ENCODE measurements at places on chromosomes 5 and 9.
A peak's percentile ranks its signal among the peaks of the same experiment; 100 is the strongest.

DNA sequence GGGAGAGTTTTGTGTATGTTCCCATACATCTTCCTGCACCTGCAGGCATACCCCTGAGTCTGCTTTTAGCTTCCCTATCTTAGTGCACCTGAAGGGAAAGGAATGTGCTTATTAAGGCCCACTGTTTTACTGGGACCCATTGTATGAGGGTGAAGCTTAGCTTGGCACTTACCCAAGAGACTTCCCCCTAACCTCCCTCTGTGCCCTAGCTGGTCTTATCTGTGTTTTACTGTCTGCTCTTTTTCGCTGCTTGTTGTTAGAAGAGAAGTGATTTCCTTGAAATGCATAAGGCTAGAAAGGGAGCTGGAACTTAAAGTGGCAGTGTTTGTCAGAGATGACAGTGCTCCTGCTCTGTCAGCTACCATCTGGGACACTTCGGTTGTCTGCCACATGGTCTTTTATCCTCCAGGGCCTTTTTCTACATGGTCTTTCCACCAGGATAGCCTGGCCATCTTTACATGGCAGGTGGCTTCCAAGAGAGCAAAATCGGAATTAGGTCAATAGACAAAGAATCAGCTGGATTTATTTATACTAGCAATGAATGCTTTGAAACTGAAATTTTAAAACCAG is 122.5 kb upstream of the SLC44A1 start:
- no peak for DNase-seq

DNA sequence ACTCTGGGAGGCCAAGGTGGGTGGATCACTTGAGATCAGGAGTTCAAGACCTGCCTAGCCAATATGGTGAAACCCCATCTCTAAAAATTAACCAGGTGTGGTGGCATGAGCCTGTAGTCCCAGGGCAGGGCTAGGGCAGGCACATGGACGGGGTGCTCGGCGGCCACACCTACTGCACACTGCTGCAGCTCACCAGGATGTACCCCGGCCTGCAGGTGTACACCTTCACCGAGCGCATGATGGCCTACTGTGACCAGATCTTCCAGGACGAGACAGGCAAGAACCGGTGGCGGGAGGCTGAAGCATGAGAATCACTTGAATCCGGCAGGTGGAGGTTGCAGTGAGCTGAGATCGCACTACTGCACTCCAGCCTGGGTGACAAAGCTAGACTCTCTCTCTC is 3.2 kb downstream of the ST6GALNAC4 start:
- DNase-seq: no peak

GRCh38 chr9:118891213-118891612 is 478.0 kb downstream of the BRINP1 start:
- DNase-seq: no peak

DNA sequence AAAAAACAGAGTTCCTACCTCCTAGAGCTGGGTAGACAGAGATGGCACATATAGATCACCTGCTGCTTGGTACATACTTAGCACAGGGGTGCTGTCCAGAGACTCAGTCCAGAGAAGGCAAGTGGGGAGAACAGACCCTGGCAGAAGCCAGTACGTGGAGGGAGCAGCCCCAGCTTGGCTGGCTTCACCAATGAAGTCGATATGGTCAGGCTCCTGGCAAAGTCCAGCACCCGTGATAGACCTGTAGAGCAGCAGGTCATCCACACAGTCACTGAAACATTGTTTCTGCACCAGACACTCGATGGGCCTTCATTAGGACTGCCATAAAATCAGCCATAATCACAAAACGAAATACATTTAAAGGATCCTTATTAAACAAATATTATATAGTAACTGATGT is 45.8 kb downstream of the WHRN start:
- DNase-seq: no peak

DNA sequence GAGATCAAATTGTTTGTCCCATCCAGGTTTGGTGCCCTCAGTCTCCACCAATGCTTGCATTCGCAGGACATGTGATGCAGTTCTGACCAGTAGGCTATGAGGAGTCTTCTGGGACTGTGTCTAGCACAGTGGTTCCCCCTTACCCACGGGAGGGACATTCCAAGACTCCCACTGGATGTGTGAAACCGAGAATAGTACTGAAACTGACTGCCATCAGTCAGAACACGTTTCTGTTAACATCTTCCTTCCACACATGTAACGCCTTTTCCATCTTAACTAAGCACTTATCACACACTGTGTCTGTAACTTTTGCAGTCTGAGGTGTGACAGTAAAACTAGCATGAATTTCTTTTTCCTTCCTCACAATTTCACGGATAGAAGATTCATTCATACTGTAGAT is 74.7 kb downstream of the PTTG1 start:
- no peak for DNase-seq

GRCh38 chr5:172114875-172115422 is 73.1 kb downstream of the STK10 start:
- DNase-seq: peak; percentile 62

DNA sequence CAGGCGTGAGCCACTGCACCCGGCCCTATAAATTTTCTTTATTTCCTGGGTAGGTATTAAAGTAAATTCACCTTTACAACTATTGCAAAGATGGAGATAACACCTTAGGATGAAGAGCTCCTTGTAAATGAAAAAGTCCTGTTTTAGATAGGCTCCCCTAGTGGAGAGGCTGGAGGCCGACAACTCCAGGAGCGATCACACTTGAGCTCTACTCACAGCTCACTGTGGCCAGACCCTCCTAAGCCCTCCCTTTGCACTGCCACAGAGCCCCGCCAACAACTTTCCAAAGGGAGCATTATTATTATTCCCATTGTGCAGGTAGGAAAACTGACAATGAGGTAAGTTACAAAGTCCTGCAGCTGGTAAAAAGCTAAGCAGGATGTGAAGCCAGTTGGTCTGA is 139.1 kb upstream of the ERCC6L2 start:
- no peak for DNase-seq

DNA sequence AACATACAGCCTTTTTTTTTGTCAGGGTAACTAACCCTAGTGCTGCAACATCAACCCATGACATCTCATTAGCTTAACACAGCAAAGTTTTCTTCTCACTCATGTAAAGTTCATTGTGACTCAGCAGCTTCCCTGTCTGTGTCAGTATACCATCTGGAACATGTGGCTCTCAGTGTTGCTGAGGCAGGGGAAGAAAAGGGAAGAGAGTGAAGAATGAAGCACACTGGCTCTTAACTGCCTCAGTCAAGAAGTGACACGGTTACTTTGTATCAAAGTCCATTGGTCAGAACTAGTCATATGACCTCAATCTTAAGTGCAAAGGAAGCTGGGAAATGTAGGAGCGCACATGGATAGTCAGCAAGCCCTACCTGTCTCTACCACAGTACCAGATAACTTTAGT is 185.0 kb upstream of the ELL2 start:
- DNase-seq: no peak

DNA sequence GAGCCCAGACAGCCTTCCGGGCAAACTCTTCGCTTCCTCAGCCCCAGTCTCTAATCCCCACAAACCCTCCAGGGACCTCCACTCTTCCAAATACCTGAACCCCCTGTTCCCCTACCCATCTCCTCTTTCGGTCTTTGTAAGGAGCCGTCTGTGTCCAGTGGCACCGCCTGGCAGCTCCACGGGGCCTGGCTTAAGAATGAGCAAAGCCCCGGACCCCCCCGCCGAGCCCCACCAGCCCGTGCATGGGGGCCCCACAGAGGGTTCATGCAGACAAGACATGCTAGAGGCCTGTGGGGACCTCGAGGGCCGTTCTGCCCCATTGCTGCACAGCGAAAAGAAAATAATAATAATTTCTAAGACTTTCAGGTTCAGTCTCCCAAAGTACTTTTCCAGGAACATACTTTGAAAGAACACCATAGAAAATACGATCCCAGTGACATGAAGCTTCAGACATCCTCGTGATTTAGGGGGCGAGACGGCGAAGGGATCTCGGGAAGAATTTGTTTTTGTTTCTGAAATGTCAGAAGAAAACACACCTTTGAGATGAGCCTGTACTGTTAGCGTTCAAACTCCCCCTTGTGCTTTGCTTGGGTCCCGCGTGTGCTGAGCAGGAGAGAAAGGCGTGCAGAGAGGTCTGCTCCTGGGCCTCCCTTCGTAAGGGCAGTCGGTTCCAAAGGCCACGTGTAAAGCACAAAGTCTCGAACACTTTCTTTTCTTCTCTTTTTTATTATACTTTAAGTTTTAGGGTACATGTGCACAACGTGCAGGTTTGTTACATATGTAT is 49.2 kb downstream of the IRX2 start:
- DNase-seq: no peak

GRCh38 chr9:134216961-134217360 is 52.6 kb upstream of the RNU6ATAC start:
- DNase-seq: no peak

All from activated CD4-positive, alpha-beta T cell treated with anti-CD3 and anti-CD28 coated beads, Interleukin-2, amount 50 U/mL, for 4 hours (primary cell).